H4 (cell line): ENCODE measurements at places on chromosomes 11 and 22. TPM values are rescaled to one million over a fixed set of nuclear protein-coding genes. Genes with fewer than 3 reads are reported as not detected.

Gene CASTOR1
- 2.9 and 6.6 TPM in 2 replicates for total RNA-seq

Gene RIC3
- 0.80 and 1.1 TPM in 2 replicates for total RNA-seq

Gene GGT5
- not detected in 2 replicates for total RNA-seq

Gene CWF19L2
- total RNA-seq, result 6.6 and 8.0 TPM in 2 replicates

Gene BLID
- 0.10 and 0.16 TPM in 2 replicates for total RNA-seq

Gene FADD
- 23.2 and 35.2 TPM in 2 replicates for total RNA-seq

Gene PTPRCAP
- total RNA-seq, result 0.41 and 4.0 TPM in 2 replicates

Gene APOBEC3B
- 8.4 and 13.6 TPM in 2 replicates for total RNA-seq

Gene C11orf65
- 0.41 TPM in 1 of 2 replicates, not detected in the other for total RNA-seq

Gene NXPE4
- not detected in 2 replicates for total RNA-seq

Gene PPFIBP2
- total RNA-seq, result 3.5 and 5.9 TPM in 2 replicates

Gene CCT8L2
- total RNA-seq, result not detected in 2 replicates

Gene LSP1
- total RNA-seq, result 3.3 TPM in 2 replicates

Gene GRAP2
- total RNA-seq, result not detected in 2 replicates

Gene SPA17
- 18.6 and 22.4 TPM in 2 replicates for total RNA-seq

Gene MRGPRX4
- not detected in 2 replicates for total RNA-seq

Gene FREY1
- 0.51 TPM in 1 of 2 replicates, not detected in the other for total RNA-seq

Gene OR2AG1
- total RNA-seq, result not detected in 2 replicates

Gene OPCML
- 0.06 and 0.12 TPM in 2 replicates for total RNA-seq

Gene SLC16A8
- not detected in 2 replicates for total RNA-seq

Gene FXYD6
- 12.8 and 15.8 TPM in 2 replicates for total RNA-seq

Gene BATF2
- total RNA-seq, result 1.8 and 2.3 TPM in 2 replicates

Gene DRD4
- not detected in 2 replicates for total RNA-seq

Gene TRIM49
- total RNA-seq, result not detected in 2 replicates

Gene GGT1
- 9.4 and 13.1 TPM in 2 replicates for total RNA-seq

Gene CCDC157
- total RNA-seq, result 0.70 and 1.4 TPM in 2 replicates

Gene MAPK8IP1
- 10.7 and 11.9 TPM in 2 replicates for total RNA-seq

Gene C2CD3
- 8.4 and 17.7 TPM in 2 replicates for total RNA-seq
